Right renal pelvis (tissue), 4 donors: ENCODE measurements at places on chromosomes 2 and 18. TPM values are rescaled to one million over a fixed set of nuclear protein-coding genes. Genes with fewer than 3 reads are reported as not detected.

GRCh38 chr18:70046207-70046606 is 98.5 kb upstream of the CD226 start:
- no peak for DNase-seq

DNA sequence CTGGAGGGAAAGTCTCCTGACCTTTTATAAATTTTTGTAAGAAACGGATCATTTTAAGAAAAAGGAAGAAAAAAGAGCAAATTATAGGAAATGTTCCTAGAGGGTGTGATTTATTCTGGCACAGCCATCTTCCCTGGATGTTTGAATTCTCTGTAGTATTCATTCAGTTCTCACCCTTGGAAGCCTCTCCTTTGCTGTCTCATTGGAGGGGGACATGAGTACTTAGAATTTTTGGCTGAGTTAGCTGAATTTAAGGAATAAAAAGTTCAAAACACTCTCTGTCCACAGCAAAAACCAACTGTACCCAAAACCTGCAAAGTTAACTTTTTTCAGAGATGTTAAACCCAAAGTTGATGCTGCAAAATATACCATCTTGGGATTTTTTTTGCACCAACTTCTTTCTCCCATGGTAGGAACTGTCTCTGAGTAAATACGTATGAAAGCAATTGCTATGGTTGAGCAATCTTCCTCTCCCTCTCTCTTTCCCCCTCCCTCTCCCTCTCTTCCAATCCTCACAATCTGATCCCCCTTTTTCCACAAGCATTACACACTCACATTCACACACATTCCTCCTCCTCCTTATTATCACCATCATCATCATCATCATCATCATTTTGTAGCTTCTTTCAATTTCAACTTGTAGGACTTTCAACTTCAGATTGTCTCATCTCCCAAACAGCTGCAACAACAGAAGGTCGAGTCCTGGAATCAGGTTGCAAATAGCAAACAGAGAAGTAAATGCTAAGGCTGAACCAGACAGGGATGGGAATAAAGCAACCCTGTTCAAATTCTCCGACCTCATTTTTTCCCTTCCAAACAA is 183.7 kb downstream of the GFPT1 start:
- no peak for DNase-seq

DNA sequence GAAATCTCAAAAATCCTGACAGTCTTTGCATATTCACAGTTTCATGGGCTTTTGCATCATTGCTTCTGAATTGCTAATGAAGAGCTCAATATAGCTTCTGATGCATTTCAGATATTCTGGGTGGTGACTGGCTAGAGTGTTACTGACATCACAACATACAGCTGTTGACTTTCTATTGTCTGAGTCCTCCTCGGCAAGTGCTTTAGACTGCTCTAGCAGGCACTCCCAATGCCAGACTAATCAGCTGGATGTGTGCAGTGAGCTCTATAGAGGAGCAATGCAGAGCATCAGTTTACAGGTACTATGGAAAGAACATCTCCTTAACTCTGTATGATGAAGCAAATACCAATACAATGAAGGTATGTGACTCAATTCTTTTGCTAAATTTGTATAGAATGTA is 54.9 kb downstream of the R3HDM1 start:
- DNase-seq, result no peak

DNA sequence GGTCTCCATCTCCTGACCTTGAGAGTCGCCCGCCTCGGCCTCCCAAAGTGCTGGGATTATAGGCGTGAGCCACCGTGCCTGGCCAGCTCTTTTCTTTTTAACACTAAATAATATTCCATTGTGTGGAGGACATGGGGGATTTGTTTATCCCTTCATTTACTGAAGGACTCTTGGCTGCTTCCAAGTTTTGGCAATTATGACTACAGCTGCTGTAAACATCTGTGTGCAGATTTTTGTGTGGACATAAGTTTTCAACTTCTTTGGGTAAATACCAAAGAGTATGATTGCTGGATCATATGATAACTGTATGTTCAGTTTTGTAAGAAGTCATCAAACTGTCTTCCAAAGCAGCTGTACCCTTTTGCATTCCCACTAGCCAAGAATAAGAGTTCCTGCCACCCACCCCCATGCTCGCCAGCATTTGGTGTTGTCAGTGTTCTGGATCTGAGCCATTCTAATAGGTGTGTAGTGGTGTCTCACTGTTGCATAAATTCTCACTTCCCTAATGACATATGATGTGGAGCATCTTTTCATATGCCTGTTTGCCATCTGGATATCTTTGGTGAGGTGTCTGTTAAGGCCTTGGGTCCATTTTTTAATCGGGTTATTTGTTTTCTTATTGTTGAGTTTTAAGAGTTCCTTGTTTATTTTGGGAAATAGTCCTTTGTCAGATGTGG is 52.2 kb downstream of the TNFRSF11A start:
- no peak for DNase-seq

- DNase-seq, result no peak
Observed at GRCh38 chr18:37847544-37847943, 281.9 kb upstream of the CELF4 start.

DNA sequence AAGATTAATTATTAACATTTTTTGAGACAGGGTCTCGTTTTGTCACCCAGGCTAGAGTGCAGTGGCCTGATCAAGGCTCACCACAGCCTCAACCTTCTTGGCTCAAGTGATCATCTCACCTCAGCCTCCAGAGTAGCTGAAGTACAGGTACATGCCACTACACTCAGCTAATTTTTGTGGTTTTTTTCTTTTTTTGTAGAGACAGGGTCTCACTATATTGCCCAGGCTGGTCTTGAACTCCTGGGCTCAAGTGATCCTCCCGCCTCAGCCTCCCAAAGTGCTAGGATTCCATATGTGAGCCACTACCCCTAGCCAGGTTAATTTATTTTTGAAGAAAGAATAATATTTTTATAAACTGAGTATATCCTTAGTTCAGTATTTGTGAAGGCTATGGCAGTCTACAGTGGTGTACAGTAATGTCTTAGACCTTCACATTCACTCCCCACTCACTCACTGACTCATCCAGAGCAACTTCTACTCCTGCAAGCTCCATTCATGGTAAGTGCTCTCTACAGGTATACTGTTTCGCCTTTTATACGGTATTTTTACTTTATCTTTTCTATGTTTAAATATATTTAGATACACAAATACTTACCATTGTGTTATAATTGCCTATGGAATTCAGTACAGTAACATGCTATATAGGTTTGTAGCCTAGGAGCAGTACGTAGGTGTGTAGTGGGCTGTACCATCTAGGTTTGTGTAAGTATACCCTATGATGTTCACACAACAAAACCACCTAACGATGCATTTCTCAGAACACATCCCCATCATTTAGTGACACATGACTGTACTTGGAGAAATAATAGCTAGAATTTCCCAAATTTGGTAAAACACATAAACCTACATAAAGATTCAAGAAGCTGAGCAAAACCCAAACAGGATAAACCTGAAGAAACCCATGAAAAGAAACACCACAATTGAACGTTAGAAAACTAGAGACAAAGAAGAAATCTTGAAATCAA is 38.6 kb downstream of the MGAT4A start:
- no peak for DNase-seq

DNA sequence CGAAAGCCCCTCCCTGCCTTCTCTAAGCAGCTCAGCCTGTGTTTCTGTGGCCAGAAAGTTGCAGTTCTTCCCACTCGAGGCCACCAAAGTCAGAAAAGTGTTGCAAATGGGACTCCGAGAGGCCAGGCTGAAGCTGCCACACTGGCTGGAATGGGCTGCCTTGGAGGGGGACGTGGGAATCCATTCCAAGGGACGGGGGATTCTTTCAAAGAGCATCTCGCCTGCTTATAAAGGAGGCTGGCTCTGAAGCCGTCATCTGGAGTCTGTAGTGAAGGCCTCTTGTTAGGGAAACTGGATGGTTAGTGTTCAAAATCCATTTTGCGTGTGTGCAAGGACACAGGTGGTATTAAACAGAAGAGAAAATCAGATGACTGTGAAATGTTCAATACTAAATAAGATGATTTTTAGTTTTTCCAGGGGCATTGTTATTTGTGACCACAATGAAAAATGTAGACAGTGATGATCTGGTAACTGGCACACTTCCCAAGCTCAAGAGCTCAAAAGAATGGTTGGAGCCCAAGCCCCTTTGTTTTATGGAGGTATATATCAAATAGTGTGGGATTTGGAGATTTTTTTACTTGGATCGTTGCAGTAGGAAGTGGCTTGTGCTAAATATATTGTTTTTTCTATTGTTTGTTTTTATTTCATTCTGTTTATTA is 782 bp downstream of the FAM228B start:
- DNase-seq, result no peak

DNA sequence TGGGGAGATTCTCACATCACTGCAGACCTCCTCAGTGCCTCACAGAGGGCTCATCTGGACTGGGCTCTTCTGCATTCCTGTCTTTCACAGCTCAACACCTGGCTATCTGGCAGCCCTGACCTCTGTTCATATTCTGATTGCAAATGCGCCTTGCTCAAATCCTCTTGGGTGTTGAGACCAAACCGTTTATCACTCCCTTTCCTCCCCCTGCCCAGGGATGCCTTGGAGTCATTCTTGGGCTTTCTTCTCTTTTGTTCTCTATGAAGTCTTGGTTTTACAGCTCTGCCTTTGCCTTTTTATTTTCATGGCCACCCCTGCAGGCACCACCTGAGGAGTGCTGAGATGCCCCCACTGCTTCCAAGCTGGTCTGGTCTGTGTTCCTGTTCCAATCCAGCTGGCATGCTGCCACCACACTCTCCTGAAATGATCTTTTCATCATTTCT is 26.3 kb downstream of the TUBB6 start:
- DNase-seq, result no peak

DNA sequence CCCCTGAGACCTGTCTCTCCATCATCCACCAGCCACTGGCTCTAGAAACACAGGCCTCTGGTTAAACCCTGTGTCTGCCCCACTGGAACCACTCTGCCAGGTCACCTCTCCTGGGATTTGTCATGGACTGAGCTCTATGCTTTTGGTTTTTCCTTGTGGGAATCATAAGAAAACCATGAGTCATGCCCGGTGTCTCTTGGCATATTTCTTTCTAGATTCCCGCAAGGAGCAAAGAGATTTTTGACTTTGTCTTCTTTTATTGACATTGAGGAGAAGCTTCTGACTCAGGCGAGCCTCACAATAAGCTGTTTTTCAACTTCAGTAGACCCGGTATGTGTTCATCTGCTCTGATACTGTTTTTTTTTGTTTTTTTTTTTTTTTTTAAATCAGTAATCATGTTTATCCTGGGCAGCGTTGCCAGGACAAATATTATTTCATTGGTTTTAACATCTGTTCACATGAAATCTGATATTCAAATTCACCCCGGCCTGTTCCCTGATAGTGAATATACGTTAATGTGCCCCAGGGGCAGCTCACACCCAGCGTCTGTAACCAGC is 207.1 kb downstream of the ACKR3 start:
- no peak for DNase-seq

DNA sequence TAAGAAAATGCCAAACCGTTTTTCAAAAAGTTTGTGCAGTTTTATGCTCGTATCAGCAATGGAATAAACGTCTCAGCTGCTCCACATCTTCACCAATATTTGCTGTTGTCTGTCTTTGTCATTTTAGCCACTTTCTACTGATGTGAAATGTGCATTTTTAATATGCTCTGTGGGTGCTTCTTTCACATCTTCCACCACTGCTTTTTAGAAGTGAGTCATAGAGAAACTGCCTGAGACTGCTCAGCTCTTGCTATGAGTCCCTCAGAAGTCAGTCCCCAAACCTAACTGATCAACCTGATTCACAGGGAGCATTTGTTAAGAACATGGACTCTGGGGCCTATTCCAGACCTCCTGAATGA is 41.0 kb upstream of the EPC2 start:
- DNase-seq, result no peak

DNA sequence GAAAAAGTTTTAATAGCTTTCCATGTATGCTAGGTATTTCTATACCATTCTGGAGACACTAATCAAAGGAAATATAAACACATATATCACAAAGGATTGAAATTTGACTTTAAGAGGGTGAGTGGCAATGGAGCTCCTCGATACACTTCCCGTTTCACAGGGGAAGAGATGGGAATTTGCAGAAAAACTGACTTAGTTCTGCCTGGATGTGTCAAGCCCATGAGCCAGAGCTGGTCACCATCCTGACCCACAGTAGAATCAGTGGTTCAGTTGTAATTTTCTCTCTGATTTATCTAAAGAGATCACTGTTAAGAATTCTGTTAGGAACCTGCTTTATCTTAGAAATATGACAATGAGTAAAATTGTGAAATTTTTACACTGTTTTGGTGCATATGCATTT is 34.2 kb downstream of the PLCL1 start:
- DNase-seq, result no peak

DNA sequence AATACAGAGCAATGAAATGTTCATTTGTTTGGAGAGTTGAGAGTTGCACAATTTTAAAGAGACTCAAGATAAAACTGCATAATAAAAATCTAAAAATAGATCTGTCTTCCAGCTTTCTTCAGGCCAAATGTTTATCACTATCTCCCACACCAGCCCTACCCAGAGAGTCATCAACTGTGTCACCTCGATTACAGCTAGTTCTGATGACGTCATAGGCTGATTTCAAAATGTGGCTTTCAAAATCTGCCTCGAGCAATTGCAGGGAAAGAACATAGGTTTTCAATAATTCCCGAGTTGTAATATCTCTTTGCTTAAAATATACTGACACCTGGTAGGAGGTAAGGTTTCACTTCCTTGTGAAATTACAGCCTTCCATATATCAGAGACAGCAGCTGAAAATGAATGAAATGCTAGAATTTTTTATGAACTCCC is 677.6 kb upstream of the ID2 start:
- no peak for DNase-seq

DNA sequence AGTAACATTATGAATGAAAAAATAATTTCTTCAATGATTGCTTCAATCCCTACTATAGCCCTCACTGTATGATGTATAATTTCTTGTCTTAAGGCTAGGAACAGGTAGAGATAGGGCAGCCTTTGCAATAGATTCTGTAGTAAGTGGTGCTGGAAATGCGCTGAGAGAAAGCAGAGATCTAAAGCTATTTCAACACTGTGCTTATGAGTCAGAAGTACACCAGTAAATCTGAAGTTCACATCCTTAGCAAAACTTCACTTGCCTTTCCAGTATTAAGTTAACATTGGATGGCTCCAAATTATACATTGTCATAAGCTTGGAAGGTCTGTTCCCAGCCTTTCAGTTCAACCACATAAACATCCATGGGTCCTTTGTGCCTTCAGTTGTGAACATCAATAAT is 178.2 kb upstream of the EPHA4 start:
- no peak for DNase-seq

- DNase-seq, result no peak
Observed at GRCh38 chr2:117170897-117171296, 643.6 kb upstream of the DDX18 start.

DNA sequence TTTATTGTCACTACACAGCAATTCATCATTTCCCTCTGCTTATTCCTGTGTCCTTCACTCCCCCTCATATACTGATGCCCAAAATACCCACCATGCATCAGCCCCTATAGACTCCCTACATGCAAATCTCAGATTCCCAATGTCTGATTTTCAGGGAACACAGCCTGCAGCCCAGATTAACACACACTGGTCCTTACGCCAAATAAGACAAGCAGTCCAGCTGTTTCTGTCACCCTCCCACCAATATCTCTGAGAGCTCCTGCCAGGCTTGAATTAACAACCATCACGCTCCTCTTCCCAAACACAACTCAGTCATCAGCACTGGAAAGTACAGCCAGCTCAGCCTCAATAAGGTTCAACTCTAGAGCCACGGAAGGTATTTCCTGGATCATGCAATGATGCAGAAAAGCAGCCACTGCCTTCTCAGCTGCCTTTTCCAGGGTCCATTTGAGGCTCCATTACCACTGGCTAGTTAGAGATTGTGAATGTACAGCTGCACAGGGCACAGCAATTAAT is 39.0 kb upstream of the SLC35F5 start:
- no peak for DNase-seq

HES6 gene
- 4.6 TPM for polyA plus RNA-seq

DCAF17 gene
- 30.1 TPM for polyA plus RNA-seq

UGT1A4 gene
- polyA plus RNA-seq, result not detected

ZNF804A gene
- 2.0 TPM for polyA plus RNA-seq
